Activated gamma-delta T cell treated with anti-CD3 and anti-CD28 coated beads, Interleukin-2, amount 50 U/mL, for 16 hours (primary cell): ENCODE measurements at places on chromosomes 1 and 21.

GRCh38 chr1:223161321-223161720, 18.3 kb upstream of the TLR5 start:
- no peak for DNase-seq

- DNase-seq, result no peak
These were observed 3.8 kb upstream of the INKA2 start for GRCh38 chr1:111742938-111743549.

GRCh38 chr1:235532360-235532759, 28.1 kb upstream of the B3GALNT2 start:
- DNase-seq, result no peak

GRCh38 chr1:246608616-246609376, 42.5 kb downstream of the CNST start:
- DNase-seq, result no peak

GRCh38 chr21:28893687-28894086, 99.0 kb downstream of the LTN1 start:
- no peak for DNase-seq

GRCh38 chr1:113197719-113198330, 124.8 kb downstream of the LRIG2 start:
- no peak for DNase-seq

DNA sequence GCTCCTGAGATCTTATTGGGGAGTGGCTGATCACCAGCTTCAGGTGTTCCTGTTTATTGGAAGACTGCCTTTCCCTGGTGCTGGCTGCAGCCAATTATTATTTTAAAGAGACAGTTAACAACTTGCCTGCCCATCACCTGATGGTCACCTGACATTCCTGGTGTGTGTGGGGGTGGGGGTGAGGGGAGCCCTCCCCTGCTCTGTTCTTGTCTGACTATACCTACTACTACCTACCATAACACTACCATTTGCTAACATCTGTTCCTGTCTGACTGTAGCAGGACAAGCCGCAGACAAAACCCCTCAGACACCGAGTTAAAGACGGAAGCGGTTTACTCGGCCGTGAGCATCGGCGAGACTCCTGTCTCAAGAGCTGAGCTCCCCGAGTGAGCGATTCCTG, 54.9 kb upstream of the NBPF3 start:
- DNase-seq, result no peak

GRCh38 chr1:209389258-209389657, 194.3 kb upstream of the CAMK1G start:
- no peak for DNase-seq

- DNase-seq, result no peak
These were observed 78.9 kb upstream of the ARID1A start for GRCh38 chr1:26616881-26617280.

DNA sequence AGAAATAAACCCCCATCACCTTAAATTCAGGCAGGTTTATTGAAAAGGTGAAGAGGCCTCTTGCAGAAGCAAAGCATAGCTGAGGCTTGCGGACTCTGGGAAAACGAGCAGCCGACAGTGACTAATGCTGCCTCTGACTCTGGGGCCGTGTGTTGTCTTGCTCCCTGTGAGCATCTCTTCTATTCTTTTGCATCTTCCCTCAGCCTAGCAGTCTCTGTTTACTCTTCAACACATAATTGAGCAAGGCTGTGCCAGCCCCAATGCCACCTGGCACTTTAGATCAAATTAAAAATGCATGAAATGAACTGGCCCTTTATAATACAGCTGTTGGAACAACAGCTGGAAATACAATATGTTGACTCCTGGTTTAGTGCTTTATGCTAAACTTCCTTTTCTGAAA, 18.4 kb upstream of the REG4 start:
- no peak for DNase-seq

- DNase-seq, result no peak
These were observed 15.2 kb upstream of the LMNA start for GRCh38 chr1:156099282-156099681.

DNA sequence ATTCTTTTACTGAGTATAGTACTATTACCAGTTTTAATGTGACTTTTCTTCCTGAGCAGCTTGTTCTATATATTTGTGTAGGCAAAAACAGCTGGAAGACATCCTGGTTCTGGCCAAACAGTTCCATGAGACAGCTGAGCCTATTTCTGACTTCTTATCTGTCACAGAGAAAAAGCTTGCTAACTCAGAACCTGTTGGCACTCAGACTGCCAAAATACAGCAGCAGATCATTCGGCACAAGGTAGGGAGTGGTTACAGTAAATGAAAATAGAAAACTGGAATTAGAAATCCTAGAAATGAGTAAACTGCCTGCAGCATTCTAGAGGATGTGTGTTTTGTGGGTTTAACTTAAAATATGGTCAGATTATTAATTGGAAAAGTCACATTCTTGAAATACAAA, 64.1 kb upstream of the BMP8A start:
- no peak for DNase-seq

GRCh38 chr1:231526536-231526935, 1.9 kb upstream of the TSNAX start:
- DNase-seq, result no peak

DNA sequence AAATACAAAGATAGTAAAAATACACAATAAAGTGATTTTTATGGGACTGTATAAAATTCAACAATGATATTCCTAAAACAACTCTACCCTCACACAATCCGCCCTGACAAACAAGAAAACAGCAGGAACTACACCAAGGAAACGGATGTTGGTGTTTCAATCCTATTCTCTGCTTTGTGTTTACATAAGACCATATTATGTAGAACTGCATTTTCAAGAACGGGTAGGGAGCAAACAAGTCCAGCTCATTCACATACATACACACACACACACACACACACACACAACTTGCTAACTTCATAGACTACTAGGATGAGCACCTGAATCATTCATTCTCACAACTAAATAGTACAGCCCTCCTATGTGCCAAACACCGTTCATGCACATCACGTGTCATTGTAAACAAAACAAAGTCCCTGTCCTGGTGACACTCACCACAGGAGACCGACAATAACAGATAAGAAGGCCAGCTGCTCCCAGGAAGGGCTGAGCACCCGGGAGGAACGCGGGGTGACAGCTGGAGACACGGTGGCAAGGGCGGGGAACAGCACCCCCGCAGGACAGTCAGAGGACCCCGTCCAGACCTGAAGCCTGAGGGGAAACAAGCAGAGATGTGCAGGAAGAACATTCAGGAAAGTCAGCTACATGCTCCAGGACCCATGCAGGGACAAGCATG, 43.0 kb downstream of the NPHP4 start:
- no peak for DNase-seq

- no peak for DNase-seq
These were observed 7.0 kb downstream of the GPR3 start for GRCh38 chr1:27399251-27400025.

DNA sequence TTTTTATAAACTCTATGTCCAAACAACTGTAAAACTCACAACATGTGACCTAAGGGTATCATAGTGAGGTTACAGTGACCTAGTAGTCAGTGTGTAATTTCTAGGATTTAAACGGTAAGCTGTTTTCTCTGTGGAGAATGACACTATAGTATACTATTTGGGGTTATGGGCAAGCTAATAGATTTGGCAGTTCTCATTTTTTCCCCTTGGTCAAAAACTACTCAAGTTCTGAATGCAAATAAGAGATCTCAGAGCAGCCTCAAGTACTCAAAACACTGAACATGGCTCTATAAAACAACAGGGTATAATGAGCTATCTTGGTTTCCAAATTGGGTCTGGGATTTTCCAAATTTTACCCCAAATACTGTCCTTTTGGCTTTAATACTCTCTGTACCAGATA, 88.5 kb upstream of the HMCN1 start:
- no peak for DNase-seq

GRCh38 chr1:38135625-38136414, 89.2 kb upstream of the POU3F1 start:
- no peak for DNase-seq

DNA sequence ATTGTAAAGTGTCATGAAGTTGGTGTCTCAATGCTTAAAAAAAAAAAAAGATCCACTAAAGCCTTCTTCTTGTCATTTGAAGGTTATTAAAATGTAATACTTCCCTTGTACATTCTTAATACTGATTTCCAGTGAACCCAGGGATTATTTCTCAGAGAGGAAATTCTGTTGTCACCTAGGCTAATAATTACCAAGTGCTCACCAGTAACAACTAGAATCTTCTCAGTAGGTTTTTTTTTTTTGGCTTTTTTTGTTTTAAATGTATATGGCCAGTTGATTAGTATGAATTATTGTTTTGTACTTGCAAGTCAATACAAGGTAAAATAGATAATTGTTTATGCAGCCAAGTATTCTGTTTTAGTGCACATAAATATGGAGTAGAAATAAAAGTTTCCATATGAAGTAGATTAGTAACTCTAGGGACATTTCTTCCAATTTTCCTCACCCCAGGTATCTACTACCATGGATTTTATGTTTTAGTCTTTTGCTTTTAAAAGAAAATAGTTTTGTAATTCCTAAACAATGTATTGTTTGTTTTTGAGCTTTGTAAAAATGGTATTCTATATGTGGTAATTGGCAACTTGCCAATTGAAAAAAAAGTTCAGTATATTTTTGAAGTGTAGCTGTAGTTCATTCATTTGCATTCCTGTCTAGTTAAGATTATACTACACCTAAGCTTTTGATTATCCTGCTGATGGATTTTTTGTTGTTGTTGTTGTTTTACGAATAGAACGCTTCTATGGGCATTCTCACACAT, 21.9 kb downstream of the LAMC1 start:
- DNase-seq, result no peak

- DNase-seq, result no peak
These were observed 487.9 kb downstream of the PTBP2 start for GRCh38 chr1:97209381-97209957.

- no peak for DNase-seq
These were observed 54.7 kb upstream of the CLDN14 start for GRCh38 chr21:36534656-36535055.

DNA sequence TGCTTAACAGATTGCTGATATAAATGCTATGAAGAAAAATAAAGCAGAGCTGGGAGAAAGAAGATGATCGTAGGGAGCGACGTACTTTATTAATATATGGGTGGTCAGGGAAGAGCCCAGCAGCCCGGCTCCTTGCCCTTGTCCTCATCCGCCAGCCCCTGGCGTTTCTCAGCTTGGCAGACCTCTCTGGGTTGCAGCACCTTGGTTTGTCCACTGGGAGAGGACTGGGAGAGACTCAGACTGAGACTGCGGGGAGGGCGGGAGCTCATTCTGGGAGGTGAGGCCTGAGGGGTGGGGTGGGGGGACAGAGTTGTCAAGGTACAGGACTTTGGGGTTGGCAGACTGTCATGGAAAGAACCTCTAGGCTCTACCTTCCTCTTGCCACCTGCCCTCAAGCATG, 3.3 kb upstream of the S100A3 start:
- no peak for DNase-seq

- no peak for DNase-seq
These were observed 104.9 kb upstream of the PTGFR start for GRCh38 chr1:78385744-78386462.

GRCh38 chr1:220084460-220084859, 5.1 kb downstream of the BPNT1 start:
- DNase-seq, result no peak

GRCh38 chr1:203278885-203279406, 26.4 kb upstream of the BTG2 start:
- no peak for DNase-seq

GRCh38 chr1:94936861-94937620, 10.1 kb upstream of the CNN3 start:
- DNase-seq, result no peak

GRCh38 chr21:45405271-45405818, 380 bp downstream of the COL18A1 start:
- DNase-seq, result no peak

- no peak for DNase-seq
These were observed 37.6 kb downstream of the MAN1C1 start for GRCh38 chr1:25654109-25654660.

DNA sequence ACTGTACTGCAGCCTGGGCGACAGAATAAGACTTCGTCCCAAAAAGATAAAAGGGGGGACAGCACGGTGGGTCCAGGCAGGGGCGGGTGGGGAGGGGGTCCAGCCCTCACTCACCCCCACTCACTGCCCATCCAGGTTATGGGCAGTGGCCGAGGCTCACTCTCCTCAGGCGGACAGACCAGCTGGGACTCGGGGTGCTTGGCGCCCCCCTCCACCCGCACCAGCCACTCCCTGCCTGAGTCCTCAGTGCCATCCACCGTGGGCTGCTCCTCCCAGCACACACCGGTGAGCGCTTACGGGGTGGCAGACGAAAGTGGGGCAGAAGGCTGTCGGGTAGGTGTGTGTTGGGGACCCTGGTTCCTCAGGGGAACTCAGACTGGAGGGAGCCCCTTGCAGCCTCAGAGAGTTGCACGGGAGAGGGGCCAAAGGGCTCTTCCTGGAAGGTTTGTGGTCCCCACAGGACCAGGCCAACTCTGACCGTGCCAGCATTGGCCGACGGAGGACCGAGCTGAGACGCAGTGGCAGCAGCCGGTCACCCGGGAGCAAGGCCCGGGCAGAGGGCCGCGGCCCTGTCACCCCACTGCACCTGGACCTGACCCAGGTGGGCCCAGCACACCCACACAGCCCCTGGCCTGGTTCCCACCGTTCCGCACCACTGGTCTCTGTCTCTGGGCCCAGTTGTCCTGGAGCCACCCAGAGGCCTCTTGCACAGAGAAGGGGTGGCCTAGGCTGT, 6.6 kb downstream of the PLEKHN1 start:
- no peak for DNase-seq

DNA sequence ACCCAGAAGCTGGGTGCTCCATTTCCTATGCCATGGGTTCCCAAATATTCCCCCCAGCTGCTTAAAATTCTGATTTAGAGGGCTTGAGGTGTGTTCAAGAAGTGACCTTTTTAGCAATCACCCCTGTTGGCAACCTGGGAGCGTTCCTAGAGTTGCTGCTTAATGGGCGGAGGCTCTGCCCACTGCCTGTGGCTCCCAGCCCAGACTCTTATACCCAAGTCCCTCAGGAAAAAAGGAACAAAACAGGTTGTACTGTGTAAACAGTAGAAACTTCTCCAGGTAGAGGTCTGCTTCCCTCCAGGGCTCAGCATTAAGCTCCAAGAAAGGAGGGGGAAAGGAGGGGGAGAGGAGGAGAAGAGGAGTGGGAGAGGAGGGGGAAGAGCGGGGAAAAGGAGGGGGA, 14.6 kb upstream of the TENT5C start:
- DNase-seq, result no peak

- DNase-seq, result no peak
These were observed 29.1 kb downstream of the SYDE2 start for GRCh38 chr1:85171721-85172120.

DNA sequence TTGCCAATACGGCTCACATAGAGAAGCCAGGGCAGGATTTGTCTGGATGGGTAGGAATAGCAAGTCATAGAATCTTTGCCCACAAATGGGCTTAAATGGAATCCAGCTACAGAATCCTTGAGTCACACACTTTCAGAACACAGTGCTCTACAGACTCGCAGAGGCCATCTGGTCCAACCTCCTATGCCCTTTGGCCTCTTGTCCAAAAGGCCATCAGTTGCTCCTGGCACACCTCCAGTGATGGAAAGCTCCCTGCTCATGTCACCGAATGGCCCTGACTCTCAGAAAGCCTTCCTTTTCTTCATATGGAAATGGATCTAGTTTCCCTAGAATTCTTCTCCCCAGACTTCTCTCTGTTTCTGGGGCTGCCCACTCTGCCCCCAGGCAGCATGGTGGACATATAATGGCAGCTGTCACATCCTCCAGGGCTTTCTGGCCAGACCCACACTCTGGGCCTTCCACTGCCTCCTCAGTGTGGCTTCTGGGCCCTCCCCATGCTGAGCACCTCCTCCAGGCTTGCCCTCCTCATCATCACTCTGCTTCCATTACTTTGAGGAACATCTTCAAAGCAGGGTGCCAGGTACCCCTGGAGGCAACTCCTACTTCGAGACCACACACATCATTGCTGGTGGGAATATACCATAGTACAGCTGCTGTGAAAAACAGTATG, 33.6 kb upstream of the TRABD2B start:
- DNase-seq, result no peak

GRCh38 chr1:27548858-27549719, 54.9 kb downstream of the AHDC1 start:
- no peak for DNase-seq
